Stimulated activated CD4-positive, alpha-beta T cell treated with anti-CD3 and anti-CD28 coated beads, Interleukin-4, amount 100 ng/mL, for 4 hours (primary cell): ENCODE measurements at places on chromosomes 11 and 22.

DNA sequence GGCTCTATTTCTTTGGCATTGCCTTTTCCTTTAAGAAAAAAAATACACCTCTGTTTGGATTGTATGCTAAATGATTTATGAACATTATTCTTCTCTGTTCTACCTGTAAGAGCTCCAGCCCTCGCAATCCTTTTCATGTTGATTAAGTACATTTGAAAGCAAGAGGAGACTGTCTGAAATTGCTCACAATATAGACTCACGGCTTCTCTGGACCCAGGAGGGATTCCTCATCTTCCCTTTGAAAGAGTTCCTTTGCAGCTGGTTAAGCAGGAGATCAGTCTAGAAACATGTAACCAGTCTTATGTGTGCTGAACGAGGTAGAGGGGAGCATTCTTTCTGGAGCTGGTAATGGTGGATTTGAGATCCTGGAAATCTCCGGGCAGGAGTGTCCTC is 47.4 kb downstream of the PKNOX2 start:
- DNase-seq: no peak

DNA sequence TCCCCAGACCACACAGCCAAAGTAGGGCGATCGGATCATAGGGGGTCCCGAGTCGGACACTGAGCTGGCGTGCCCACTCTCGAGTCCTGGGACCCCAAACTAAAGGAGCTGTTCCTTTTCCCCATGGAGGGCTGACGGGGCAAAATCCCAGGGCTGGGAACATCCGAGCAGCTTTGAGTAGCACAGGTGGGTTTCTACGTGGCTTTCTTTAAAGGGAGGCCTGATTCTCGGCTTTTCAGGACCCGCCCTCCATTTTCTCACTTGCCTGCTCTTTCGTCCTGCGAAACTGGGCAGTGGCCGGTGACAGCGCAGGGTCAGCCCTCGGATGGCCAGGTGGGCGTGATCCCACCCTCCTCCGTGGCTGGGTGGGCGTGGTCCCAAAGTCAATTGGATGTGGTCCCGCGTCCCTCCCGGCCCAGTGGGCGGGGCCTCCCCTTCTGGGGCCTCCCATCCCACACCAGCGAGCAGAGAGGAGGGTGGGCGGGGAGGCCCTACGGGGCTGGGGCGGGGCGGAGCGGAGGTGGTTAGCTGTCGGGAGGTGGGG is 17.5 kb upstream of the TXNRD2 start:
- DNase-seq: no peak

- DNase-seq: no peak
Measured at GRCh38 chr11:126410649-126411048, 55.2 kb downstream of the ST3GAL4 start.

GRCh38 chr22:25403284-25403810 is 161.1 kb upstream of the GRK3 start:
- DNase-seq: no peak

DNA sequence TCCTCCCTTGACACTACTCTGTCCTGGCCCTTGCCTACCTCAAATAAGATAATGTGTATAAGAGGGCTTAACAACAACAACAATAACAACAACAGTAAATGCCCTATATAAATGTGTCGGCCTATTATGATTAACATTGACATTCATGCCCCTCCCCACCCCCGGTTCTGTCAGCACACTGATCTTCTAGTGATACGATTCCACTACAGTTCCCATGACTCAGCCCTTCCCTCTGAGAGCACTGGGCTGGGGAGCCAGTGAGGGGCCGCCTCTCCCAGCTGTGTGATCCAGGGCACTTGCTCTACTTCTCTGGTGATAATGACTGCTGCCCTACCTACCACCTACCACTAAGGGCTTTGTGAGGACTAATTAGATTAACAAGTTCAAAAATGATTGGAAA is 92.2 kb upstream of the PHOX2A start:
- peak; percentile 10 for DNase-seq

DNA sequence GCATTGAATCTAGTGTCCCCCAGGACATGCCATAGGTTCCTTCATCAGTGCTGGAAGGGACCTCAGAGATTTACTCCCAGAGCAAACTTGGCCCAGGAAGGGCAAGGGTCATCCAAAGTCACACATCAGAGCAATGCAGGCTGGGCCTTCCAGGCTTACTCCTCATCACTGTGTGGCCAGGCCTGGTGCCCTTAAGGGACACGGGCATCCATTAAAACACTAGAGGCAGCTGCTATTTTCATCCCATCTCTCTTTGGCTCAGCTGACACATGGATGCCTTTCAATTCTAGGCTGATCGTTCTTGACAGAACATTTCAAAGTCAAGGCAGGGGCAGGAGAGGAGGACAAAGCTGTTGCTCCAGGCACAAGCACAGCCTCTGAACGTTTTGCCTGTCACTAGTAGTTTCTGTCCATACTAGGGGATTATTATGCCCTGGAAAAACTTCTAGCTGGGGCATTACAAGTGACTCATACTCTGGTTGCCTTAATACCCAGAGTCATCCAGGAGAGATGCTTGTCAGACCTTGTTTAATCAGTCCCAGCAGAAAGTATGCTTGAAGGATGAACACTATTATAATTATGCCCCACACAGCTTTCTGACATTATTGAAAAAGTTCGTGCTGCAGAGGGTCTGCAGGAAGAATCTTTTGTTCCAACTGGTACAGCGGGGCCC is 240.3 kb downstream of the TENM4 start:
- DNase-seq: no peak

DNA sequence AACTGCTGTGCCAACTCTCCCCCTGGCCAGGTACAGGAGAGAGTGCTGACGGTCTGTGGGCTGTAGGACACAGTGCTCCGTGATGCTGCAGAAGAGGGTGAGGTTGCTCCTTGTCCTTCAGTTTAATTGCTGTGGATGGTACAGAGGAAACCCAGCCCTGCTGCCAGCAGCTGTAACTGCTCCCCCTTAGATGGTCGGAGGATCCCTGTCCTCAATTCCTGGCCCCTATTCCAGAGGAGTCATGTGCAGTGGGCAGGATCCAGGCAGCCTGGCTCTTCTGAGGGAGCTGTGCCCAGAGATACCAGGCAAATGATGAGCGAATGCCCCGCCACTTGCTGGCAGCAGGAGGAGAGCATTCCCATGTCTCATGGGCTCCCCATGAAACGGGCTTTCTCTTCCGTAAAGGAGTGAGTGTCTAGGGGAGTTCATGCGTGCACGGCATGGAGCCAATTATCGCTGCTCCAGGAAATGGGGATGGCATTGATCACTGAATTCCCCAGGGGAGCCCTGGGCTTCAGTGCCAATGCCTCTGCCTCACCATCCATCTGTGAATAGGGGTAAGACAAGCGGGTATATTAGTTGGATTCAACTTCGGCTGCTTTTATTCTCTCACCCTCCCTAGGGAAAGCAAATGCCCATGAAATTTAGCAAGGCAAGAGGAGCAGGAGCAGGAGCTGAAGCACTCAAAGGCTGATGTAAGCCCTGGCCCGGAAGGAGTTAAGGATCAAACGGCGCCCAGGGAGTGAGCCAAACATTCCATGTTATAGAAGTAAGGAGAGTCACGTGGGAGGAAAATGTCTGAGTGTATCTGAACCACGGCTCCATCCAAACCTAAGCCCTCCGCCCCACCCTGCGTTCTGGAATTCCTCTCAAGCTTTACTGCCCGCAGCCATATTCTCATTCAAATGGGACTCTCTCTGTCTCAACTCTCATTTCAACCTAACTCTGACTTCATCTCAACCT is 51.0 kb upstream of the CSNK2A3 start:
- no peak for DNase-seq

DNA sequence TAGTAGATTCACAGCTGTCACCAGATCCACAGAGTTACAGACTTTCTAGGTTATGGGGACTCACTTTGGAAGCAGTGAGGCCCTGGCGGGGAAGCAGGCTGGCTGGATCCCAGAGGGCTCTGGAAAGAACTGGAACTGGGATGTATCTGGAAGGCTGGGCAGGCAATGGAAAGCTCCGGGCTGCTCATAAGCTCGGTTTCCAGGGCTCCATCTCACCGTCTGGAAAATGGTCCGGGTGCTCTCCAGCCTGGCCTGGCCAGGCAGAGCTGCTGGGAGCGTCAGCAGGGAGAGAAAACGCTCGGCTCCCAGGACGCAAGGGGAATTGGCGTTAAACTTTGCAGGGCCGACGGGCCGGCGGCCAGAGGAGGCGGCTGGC is 335 bp upstream of the SEZ6L start:
- no peak for DNase-seq

- no peak for DNase-seq
Measured at GRCh38 chr11:133936136-133936535, 20.6 kb downstream of the IGSF9B start.

DNA sequence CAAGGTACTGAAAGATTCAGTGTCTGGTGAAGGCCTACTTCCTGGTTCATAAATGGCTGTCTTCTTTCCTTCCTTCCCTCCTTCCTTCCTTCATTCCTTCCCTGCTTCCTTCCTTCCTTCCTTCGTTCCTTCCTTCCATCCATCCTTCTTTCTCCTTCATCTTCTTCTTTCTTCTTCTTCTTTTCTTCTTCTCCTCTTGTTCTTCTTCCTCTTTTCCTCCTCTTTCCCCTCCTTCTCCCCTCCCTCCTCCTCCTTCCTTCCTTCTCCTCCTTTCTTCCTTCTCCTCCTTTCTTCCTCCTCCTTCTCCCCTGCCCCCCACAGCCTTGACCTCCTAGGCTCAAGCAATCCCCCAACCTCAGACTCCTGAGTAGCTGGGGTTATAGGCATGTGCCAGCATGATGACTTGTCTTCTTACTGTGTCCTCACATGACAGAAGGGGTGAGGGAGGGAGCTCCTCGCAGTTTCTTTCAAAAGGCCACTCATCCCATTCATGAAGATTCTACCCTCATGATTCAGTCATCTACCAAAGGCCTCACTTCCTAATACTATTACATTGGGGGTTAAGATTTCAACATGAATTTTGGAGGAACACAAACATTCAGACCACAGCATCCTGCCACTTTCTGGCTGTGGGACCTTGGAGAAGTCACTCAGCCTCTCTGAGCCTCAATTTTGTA is 22.6 kb upstream of the CCDC134 start:
- no peak for DNase-seq

- no peak for DNase-seq
Measured at GRCh38 chr22:20206709-20207215, 55.9 kb upstream of the CCDC188 start.

- no peak for DNase-seq
Measured at GRCh38 chr11:43825217-43825816, 55.3 kb upstream of the ALKBH3 start.

DNA sequence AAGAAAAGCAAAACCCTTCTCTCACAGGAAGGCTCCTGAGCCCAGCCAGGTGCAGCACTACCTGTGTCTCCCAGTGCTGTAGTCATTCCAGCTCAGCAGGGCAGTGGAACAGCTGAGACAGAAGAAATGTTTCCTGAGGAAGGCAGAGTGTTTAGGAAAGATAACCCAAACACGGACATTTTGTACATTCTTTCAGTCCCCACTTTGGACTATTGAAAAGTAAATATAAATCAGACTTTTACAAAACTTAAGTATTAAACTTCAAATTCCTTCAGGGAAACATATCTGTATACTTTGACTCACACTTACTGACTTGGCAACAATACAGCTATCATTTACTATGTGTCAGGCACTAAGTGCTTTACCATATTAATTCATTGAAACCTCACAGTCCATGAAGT is 40.4 kb downstream of the RRAS2 start:
- no peak for DNase-seq

- no peak for DNase-seq
Measured at GRCh38 chr11:108616549-108616948, 23.0 kb upstream of the EXPH5 start.

DNA sequence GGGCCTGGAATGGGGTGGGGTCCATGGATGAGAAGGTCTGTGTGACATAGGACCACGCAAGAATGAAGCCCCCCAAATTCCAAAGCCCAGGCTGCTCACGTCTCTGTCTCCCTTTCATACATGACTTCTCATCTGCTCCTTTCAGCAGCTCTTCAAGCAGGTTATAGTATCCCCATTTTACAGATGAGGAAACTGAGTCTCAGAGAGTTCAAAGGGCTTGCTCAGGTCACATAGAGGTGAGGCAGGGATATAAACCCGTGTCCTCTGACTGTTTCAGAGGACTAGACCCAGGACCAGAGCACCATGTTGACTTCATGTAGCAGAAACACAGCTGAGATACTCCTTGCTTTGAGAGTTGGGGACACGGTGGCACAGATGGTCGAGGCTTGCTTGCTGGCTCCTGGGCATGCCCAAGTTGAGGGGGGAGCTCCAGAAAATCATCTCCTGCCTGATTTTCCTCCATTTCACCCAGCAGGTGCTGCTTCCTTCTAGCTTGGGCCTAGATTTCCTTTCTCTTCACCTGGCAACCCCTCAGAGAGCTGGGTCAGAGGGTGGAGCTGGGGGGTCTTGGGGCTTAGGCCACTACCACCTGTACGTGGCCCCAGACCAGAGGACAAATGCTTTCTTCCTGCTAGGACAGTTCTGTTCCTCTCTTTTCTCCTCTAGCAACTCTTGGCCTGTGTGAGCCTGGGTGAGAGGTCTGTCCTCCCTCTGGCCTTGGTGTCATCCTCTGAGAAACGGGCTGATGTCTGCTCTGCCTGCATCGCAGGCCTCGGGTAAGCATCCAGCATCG is 24.1 kb upstream of the THY1 start:
- DNase-seq: no peak

GRCh38 chr11:71421392-71421950 is 26.7 kb downstream of the DHCR7 start:
- no peak for DNase-seq

DNA sequence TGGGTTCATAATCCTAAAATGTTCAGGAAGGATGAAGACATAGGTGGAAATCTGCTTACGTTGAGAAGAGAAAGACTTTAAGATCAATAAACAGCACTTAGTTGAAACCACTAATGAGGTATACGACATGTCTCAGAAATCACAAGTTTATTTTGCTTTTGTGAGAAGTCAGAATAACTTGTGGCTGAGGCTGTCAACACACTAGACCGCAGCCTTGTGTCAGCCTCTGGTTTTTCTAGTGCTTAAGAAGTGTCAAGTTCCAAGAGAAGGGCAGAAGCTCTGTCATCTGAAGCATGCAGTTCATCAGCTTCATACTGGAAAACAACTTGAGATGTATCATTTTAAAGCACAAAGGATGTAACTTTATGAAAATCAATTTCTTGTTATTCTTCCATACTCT is 420.9 kb downstream of the METTL15 start:
- DNase-seq: no peak

DNA sequence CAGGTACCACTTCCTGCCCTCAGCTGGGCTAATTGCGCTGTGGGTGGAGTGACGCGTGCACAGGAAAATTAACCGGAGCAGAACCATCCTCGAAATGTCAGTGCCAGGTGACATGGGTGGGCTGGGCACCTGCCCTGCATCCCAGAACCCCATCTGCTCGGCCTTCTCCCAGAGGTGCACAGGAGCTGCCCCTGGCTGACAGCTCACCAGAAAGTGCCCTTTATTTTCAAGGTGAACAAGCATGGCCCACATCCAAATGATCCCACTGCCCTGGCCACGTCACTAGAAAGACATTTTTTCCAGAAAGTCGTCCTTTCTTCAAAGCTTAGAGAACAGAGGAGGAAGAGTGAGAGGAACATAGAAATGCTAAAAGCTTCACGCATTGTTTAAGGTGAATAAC is 4.1 kb upstream of the ELFN2 start:
- DNase-seq: no peak
